ENCODE measurements at places on chromosomes 6 and 20.

DNA sequence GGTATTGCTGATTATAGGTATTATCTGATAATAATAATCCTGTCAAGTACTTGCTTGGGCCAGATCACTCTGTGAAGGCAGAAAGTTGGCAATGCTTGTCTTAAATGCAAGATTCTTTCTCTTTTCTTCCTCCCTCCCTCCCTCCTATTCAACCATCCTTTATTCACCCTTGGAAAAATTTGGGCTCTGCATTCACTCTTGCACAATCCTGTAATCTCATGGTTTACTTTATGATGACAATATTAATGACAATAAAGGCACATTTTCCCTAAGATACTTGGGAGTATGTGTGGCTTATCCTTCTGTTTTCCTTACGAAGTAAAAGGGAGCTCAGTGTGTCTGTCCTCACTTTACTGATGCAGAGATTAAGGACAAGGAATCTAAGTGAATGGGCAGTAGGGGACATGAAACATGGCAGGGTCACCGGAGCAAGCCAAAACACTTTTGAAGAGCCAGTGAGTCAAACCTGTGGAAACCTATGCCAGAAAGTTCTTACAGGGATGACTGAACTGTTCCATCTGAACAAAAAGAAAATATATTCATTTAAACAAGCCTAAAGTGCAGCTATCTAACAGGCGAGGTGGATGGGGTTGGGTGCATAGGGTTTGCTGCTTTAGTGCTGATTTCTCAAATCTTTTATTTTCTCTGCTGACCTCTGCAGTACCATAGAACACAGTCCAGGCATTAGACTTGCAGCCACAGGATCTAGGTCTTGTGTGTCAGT, 14.6 kb upstream of the RIPOR2 start:
- DNase-seq = no peak

DNA sequence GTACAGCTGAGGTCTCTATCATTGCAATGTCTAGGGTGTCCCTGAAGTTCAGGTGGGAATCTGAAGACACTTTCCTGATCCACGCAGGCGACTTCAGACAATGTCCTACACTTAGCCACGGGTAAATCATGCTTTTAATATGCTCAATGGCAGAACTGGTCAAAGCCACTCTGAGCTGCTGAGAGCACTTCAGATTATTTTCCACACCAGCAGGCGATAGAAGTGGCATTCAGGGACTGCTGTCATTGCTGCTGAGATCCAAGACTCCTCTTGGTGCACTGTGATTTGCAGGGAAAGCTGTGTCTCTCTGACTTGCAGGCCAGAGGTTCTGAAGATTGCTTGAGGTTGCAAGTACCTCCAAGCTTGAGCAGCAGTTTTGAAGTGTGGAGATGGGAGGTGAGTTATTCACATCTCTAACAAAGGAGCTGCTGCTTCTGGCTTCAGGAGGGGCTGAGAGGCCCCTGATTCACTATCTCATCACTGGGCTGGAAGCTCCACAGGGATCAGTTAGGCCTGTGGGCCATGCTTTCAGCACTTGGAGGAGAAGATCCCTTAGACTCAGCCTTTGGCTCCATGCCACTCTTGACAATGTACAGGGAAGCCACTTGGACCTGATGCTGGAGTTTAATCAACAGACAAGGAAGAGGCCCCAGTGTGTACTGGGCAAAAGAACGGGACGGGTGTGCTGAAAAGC, 2.9 kb upstream of the SSTR4 start:
- DNase-seq = no peak

GRCh38 chr6:51396583-51396982, 577.9 kb downstream of the TFAP2B start:
- no peak for DNase-seq

GRCh38 chr6:14857001-14857400, 388.9 kb upstream of the JARID2 start:
- DNase-seq = no peak

- DNase-seq = no peak
These were observed 188.3 kb downstream of the SASH1 start for GRCh38 chr6:148530976-148531375.

DNA sequence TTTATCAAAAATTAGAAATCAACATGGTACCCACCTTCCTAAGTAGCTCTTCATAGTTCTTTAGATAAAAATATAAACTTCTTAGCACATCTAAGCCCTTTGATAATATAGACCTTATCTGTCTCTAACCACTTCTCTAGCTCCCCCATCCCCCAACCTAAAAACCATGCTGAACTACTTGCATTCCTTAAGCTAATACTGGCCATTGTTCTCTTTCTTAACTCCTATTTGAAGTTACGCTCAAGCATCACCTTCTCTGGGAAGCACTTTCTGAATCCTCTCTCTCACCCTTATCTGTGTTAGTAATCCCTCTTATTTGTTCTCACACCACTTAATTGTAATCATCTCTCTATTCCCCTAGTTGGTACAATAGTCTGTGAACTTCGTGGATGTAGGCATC, 153.0 kb downstream of the PHF3 start:
- no peak for DNase-seq

GRCh38 chr20:35845561-35845960, 73.7 kb downstream of the PHF20 start:
- DNase-seq = peak; percentile 47

- no peak for DNase-seq
These were observed 37.1 kb downstream of the MYLK4 start for GRCh38 chr6:2713473-2714110.
